ENCODE measurements at places on chromosomes 2 and 18.

DNA sequence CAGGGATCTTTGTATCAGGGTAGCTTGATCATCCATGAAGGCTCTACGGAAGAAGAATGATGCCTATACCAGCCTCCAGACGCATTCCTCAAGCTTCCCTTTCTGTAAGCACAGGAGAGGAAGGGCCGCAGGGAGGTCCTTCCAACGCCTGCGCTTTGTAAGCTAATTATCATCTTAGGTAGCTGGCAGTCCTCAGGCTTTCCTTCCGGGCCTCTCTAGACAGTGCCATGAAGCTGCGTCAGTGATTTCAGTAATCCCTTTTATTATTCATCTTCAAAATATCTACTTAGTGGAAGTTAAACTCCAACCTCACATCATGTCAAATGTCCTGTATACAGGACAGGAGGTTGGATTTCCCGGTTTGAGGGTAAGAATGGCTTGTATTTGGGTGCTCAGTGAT, 92.3 kb downstream of the ETAA1 start:
- DNase-seq, result no peak
- no peak overlapping the region for H3K27ac ChIP-seq
- H3K4me1 ChIP-seq, result no peaks in the 10 kb centered on the region
- H3K4me3 ChIP-seq, result no peak overlapping the region
- no peaks in the 10 kb centered on the region for H3K36me3 ChIP-seq

GRCh38 chr2:12766421-12766879, 49.7 kb downstream of the TRIB2 start:
- H3K4me3 ChIP-seq, result no peak overlapping the region
- no peak for DNase-seq
- H3K4me1 ChIP-seq, result no peaks in the 10 kb centered on the region
- H3K36me3 ChIP-seq, result peaks cover 2% of the 10 kb centered on the region
- peaks cover 24% of the 10 kb centered on the region for H3K27me3 ChIP-seq

- peaks cover 58% of the 10 kb centered on the region for H3K4me1 ChIP-seq
- no peaks in the 10 kb centered on the region for H3K27me3 ChIP-seq
- H3K27ac ChIP-seq, result peak overlapping the region; percentile 90
- H3K4me3 ChIP-seq, result peak overlapping the region; percentile 99
- DNase-seq, result no peak
These were observed 429 bp downstream of the C2orf76 start for GRCh38 chr2:119366161-119366648.

GRCh38 chr2:60979231-60979630, 38.3 kb upstream of the PEX13 start:
- H3K27me3 ChIP-seq, result no peaks in the 10 kb centered on the region
- H3K4me1 ChIP-seq, result peaks cover 14% of the 10 kb centered on the region
- H3K4me3 ChIP-seq, result no peak overlapping the region
- H3K36me3 ChIP-seq, result no peaks in the 10 kb centered on the region
- no peak overlapping the region for H3K27ac ChIP-seq

GRCh38 chr18:10727477-10727876, 201.7 kb downstream of the NAPG start:
- no peak overlapping the region for H3K4me3 ChIP-seq
- H3K36me3 ChIP-seq, result no peaks in the 10 kb centered on the region
- no peak for DNase-seq

- H3K36me3 ChIP-seq, result no peaks in the 10 kb centered on the region
- H3K4me1 ChIP-seq, result no peaks in the 10 kb centered on the region
- no peak overlapping the region for H3K4me3 ChIP-seq
- no peak for DNase-seq
- no peak overlapping the region for H3K27ac ChIP-seq
- no peaks in the 10 kb centered on the region for H3K27me3 ChIP-seq
These were observed 188.3 kb upstream of the RND3 start for GRCh38 chr2:150675807-150676206.

DNA sequence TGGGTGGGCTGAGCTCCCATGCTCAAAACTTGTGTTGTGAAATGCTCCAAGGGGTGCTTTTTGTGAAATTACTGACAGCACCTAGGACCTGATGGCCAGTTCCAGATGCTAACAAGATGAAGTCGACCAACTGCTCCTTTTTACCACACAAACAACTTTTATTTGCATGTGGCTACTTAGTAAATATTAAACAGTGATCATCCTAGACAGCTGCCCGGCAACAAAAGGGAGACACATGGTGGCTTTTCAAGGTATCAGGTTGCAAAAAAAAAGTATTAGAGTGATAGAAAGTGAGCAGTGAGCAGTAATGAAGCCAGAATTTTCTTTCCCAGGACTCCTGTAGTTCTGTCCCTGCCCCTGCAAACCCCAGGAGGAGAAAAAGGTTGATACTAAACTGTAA, 118.5 kb downstream of the RPIA start:
- no peak overlapping the region for H3K27ac ChIP-seq
- H3K4me3 ChIP-seq, result no peak overlapping the region
- peaks cover 61% of the 10 kb centered on the region for H3K27me3 ChIP-seq
- no peaks in the 10 kb centered on the region for H3K4me1 ChIP-seq

DNA sequence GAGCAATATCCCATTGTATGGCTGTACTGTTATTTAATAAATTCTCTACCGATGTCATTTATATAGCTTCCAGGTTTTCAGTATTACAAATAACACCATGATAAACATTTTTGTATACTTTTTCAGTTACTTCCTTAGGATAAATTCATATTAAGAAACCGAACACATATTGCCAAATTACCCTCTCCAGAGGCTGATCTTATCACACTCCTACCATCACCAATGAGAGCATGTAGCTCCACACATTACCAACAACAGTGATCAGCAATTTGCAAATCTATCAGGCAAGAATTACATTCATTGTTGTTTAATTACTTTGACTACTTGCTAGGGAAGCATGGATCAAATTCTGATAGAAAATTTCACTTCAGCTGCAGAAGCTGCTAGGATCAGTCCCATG, 5.8 kb upstream of the NDUFV2 start:
- H3K36me3 ChIP-seq, result peaks cover 4% of the 10 kb centered on the region
- H3K4me3 ChIP-seq, result no peak overlapping the region
- no peak overlapping the region for H3K27ac ChIP-seq
- H3K4me1 ChIP-seq, result peaks cover 34% of the 10 kb centered on the region

DNA sequence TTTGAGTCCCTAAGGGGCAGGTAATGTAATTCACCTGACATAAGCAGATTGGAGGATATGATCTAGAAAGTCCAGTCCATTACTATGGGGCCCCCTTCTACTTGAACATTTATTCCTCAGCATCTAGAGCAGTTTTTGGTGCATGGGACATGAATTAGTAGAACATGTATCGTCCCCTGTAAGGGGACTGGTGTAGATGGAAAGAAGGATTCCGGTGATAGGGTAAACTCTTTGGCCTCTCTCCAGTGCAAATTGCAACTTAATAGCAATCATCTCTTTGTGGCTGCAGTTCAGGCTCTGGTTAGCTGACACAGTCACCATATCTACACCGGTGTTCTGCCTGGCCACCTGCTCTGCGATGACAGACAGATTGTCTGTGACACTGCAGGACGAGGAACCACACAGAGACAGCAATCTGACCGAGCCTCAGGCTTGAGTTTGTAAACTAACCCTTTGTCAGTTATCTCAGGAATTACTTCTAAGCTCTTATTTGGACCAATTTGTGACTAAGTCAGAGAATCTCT, 6.4 kb upstream of the SLC8A1 start:
- DNase-seq, result no peak
- H3K27me3 ChIP-seq, result no peaks in the 10 kb centered on the region
- no peaks in the 10 kb centered on the region for H3K4me1 ChIP-seq
- H3K27ac ChIP-seq, result no peak overlapping the region
- no peaks in the 10 kb centered on the region for H3K36me3 ChIP-seq
- no peak overlapping the region for H3K4me3 ChIP-seq

DNA sequence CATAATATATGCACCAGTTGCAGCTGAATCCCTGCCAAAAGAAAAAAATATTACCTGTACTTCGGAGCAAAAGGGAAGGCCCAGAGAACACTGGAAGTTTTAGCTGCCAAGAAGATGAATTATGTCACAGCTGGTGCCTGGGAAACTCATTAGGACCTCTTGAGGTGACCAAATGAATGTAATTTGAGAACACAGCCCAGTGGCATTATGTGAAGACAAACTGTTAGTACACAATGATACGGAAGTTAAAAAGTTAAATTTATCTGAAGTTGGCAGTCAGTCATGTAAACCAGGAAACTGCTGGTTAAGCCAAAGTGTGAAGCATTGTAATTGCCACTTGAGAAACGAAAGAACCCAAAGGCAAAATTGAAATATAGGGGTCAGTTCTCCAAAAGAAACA, 80.7 kb downstream of the EML4 start:
- peak overlapping the region; percentile 32 for H3K27ac ChIP-seq
- peaks cover 68% of the 10 kb centered on the region for H3K4me1 ChIP-seq
- peaks cover 37% of the 10 kb centered on the region for H3K36me3 ChIP-seq

DNA sequence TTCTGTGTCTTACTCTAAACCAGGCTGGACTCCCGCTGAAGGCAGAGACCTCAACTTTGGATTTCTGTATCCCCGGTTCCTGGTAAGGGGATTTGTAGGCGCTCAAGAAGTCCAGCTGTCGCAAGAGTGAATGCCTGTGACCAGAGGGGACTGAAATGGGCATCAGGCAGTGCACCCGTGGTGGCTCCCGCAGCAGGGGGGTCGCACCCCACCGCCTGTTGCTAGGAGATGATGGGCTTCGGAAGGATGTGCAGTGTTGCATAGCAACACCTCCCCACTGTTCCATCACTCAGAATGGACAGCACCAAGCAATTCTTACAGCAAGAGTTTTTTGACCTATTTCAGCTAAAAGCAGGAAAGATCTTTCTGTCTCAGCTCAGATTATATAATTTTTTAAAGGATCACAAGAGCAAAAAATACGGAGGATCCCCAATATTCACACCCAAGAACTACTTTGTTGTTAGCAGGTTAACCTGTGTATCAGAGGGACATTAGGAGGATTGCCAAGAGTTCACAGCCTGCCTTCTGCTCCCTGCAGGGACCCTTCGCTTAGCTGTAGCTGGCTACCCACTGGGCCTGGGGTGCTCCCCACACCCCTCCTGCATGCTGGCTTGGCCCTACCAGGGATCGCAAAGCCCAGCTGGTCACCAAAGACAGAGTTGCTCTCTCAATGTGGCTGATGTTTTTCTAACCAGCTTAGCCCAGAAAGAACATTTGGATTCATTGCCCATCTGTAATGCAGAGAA, 63.8 kb downstream of the SOWAHC start:
- DNase-seq, result no peak
- no peak overlapping the region for H3K4me3 ChIP-seq
- H3K27ac ChIP-seq, result no peak overlapping the region
- H3K36me3 ChIP-seq, result peaks cover 2% of the 10 kb centered on the region
- peaks cover 37% of the 10 kb centered on the region for H3K27me3 ChIP-seq
- no peaks in the 10 kb centered on the region for H3K4me1 ChIP-seq

DNA sequence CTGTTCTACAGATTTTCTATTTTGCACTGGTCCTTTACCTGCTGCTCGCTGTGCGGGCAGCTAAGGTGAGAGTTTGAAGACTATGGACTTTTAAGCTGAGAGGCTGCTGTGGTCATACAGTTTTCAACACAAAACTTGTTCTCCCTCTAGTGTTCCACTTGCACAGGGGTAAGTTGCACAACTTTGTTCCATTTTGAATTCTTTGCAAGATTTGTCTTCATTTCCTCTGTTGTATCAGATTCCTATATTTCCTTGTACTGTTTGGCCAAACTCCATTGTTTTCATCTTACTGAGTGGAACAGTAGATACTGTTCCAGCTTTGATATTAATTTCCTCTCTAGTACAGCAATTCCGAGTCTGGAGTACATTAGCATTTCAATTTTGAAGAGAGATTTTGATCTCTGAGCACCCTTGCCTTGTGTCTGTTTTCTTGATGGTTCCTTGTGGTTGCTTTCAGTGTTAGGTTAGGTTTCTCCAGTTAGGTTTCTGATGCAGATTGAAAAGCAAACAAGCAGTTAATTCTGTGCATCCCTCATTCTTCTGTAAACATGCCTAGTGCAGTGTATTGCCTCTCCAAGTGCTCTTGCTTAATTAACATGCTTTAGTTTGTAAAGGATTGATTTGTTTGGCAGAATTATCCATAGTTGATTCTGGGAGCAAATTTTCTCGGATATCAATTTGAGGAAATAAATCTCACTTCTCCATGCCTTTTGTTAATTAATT, 188.8 kb downstream of the PTPRM start:
- H3K27me3 ChIP-seq, result no peaks in the 10 kb centered on the region
- no peak overlapping the region for H3K4me3 ChIP-seq
- no peak overlapping the region for H3K27ac ChIP-seq
- no peaks in the 10 kb centered on the region for H3K36me3 ChIP-seq
- DNase-seq, result no peak

DNA sequence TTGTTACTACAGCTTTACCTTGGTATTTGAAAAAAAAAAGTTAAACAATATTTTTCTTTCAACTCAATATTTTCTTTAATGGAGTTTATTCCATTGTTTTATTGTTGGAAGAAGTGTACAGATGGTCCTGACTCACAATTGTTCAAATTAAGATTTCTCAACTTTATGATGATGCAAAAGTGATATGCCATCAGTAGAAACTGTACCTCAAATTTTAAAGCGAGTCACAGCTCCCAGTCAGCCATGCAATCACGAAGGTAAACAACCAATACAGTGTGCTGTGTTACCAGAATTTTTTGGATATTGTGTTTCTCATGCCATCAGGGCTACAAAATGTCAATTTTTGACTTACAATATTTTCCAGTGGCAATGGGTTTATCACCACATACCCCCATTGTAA, 54.0 kb upstream of the COL5A2 start:
- H3K4me3 ChIP-seq, result no peak overlapping the region
- no peak overlapping the region for H3K27ac ChIP-seq
- H3K36me3 ChIP-seq, result no peaks in the 10 kb centered on the region

DNA sequence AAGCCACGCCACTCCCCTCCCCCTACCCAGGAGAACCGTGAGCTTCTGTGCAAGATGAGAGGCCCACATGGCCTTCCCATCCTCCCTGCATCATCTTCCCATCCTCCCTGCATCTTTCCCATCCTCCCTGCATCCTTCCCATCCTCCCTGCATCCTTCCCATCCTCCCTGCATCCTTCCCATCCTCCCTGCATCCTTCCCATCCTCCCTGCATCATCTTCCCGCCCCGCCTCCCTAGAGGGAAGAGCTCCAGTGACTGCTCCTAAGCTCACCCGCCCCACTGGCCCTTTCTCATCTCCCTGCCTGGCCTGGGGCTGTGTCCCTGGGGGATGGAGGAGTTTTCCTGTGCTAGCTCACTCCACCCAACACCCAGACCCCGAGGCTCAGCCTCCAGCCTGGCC, 93.3 kb upstream of the ASAP2 start:
- H3K4me3 ChIP-seq, result no peak overlapping the region
- H3K36me3 ChIP-seq, result no peaks in the 10 kb centered on the region
- DNase-seq, result no peak
- peaks cover 27% of the 10 kb centered on the region for H3K27me3 ChIP-seq
- H3K4me1 ChIP-seq, result no peaks in the 10 kb centered on the region

DNA sequence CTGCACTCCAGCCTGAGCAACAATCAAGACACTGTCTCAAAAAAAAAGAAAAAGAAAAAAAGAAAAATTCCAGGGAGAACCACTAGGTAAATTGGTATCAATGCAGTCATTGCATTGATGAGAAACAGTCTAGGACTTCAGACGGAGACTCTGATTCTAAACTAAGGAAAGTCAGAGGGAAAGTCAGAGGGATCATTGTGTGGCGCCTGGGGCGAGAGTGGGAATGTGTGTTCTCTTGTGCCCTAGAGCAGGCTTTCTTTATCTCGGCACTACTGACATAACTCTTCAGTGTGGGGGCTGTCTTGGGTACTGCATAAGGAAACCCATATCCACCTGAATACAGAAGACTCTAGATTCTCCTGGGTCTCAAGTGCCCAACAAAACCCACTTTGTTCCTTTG, 24.8 kb downstream of the SERPINE2 start:
- H3K27me3 ChIP-seq, result no peaks in the 10 kb centered on the region
- no peak overlapping the region for H3K4me3 ChIP-seq
- no peak overlapping the region for H3K27ac ChIP-seq
- no peak for DNase-seq
- H3K4me1 ChIP-seq, result peaks cover 6% of the 10 kb centered on the region

All from central memory CD8-positive, alpha-beta T cell (primary cell).